ENCODE measurements at places on chromosomes 13 and 19. TPM values are rescaled to one million over a fixed set of nuclear protein-coding genes. Genes with fewer than 3 reads are reported as not detected.

Gene ZNF57
- total RNA-seq, result 6.0 TPM

- DNase-seq, result no peak
These were observed 35.5 kb upstream of the IGFL4 start for GRCh38 chr19:46076031-46076880.

DNA sequence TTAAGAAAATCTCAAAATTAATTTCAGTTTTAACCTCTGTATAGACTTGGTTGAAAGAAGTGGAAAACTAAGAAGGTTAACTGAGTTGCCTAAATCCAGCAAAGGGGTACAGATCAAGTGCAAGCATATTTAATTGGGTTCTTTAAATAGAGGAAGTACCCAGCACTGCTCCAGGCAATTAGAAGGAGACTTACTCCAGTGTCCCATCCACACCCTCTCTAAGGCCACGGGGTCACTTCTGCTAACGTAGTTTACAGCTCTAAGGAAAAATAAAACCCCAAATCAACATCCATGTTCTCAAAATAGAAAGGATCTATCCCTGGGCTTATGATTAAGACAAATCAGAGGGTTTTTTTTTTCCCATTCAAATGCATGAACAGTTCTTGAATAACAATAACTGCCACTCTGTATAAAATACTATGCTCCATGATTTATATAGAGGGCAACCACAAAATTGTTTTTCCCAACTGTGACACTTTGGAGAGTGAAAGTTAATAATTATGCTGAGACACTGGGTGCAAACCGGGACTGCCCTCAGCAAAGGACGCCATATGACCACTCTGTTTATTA lies 4.6 kb downstream of the FRY start:
- DNase-seq, result no peak

- DNase-seq, result no peak
These were observed 24.1 kb downstream of the NFIX start for GRCh38 chr19:13019332-13019731.

- DNase-seq, result no peak
These were observed 15.1 kb upstream of the GAS6 start for GRCh38 chr13:113879017-113879416.

All from Calu3 (cell line).